ENCODE measurements at places on chromosomes 12 and 14.

- no peak for DNase-seq
Observed at GRCh38 chr14:50012644-50013043, 103.7 kb downstream of the VCPKMT start.

DNA sequence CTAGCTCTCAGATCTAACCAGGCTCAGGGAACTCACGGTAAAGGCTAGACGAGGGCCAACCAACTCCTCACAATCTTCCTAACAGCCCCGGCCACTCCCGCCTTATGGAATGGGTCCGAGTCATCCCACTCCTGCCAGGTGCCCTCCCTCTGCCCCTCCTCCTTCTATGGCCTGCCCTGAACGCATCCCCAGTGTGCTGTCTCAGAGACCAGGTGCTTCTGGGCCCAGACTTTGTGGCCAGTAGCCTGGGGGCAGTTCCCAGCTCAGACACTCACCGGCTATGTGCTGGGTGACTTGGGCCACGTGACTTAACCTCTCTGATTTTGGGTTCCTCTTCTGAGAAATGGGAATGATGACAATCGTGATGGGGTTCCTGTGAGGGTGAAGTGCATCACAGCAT is 22.5 kb downstream of the PAPLN start:
- no peak for DNase-seq

- no peak for DNase-seq
Observed at GRCh38 chr14:60786905-60787304, 52.3 kb downstream of the MNAT1 start.

DNA sequence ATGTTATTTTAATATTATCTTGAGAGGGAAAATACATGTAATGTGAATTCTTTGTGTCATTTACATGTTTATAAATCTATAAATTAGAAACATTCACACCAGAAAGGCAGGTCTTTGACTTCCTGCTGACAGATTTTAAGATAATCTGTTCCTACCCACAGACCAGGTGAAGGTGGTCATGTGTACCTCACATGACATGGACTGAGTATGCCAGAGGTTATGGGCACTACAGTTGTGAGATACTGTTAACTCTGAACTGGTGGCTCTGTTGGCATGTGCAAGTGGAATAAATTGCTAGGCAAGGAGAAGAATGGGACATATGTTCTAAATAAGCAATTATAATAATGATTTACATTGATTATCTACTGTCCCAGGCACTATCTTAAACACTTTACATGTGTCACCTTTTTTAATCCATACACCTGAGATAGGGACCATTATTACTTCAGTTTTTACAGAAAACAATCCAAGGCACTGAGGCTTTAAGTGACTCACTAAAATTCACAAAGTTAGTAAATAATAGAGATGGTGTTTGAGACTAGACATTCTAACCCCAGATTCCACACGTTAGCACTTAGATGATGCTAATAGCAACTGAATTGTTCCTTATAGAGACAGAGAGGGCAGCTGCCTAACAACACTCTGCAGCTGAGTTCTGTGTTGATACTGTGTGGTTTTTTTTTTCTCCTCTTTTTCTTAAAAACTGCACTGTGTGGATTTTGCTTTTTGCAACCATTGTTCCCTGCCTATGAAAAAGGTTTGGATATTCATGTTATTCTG is 23.8 kb downstream of the SLC16A7 start:
- no peak for DNase-seq

- no peak for DNase-seq
Observed at GRCh38 chr12:27652174-27652763, 44.0 kb upstream of the REP15 start.

- no peak for DNase-seq
Observed at GRCh38 chr14:67468378-67468730, 20.2 kb downstream of the TMEM229B start.

GRCh38 chr12:121337416-121337815 is 14.8 kb downstream of the ANAPC5 start:
- DNase-seq, result no peak

DNA sequence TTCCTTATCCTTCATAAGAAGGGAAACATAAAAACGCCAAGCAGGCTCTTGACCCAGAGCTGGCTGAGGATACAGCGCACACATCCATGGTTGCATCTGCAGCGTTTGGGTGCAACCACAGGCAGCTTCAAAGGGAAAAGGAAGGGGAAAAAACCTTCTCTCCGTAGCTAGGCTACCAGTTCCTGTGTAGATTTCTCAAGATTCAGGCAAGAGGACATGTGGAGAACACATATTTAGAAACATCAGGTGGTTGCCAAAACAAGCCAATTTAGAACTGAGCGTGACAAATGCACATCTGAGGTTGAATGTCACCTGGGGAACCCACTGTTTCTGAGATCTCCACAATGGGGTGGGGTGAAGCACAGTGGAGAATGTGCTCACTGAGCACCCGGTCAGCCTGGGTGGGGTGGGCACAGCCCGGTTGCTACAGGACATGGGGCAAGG is 78.3 kb upstream of the BDKRB2 start:
- DNase-seq, result no peak

DNA sequence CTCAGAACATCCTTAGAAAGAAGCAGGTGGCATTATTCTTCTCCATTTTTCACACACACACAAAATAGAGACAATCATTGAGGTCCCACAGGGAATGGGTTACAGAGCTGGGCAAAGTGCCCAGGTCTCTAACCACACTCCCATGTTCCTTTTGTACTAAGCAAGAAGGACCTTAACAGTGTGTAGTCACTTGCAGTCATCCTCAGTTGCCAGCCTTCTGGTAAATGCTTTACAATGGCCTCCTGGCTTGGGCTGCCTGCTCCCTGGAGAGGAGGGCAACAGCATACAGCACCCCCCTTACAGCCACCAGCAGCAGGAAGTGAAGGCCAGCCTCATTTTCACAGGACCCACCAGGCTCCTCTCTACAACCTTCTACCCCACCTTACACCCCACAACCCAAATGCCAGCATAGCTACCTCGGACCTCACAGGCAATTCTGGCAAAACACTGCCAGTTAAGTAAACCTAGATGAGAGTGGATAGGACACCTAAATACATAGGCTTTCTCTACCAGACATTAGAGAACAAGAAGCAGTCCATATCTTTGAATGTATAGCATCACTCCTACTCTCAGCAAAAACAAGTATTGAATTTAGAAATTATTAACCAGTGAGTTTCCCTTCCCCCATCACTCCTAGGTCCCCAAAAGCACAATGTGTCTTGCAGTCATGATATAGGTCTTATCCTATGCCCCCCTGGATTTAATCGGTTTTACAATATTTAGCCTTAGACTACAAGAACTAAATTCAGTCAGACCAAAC is 88.1 kb downstream of the PPP2R5E start:
- DNase-seq, result no peak

DNA sequence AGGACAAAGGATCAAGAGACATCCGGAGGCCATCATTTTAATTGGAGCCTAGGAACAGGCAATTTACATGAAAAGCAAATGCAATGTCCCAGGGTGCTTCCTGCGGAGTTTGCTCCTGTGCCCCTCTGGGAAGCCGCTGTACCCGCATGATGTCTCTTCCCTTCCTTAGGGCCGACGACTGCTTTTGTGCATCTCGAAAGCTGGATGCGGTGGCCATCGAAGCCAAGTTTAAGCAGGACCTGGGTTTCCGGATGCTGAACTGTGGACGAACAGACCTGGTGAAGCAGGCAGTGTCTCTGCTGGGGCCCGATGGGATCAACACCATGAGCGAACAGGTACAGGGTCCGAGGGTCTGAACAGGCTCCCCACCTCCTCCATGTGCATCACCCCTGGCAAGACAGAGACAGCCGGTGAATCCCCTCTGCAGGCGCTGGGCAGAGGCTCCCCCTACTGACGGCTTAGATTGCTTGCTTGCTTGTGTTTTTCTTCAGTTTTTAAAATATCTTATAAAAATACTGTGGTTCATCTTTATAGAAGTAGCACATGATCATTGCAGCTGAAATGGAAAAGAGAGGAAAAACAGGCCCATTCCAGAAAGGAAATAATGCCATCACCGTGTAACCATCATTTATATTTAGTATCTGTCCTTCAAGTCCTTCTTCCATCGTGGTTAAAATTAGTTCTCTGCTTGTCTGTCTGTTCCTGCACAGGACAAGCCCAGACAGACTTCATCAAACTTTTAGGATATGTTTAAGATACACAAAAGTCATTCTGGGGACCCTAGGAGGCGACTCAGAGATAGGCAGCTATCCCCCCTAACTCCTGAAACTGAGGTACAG is 75.4 kb upstream of the PWP1 start:
- no peak for DNase-seq

DNA sequence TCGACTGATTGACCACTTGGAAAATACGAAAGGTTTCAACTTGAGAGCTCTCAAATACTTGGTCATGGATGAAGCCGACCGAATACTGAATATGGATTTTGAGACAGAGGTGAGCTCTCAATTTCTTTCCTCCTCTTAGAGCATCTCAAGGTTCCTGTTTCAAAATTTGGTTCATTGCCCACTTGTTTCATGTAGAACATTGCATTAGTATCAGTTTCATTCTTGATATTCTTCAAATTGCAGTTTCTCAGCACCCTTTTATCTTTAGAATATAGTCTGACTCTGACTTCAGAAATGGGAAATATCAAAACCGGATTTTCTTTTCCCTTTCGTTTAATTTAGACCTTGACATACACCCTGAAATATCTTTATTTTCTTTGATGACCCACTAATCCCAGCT is 8.8 kb downstream of the DDX47 start:
- no peak for DNase-seq

DNA sequence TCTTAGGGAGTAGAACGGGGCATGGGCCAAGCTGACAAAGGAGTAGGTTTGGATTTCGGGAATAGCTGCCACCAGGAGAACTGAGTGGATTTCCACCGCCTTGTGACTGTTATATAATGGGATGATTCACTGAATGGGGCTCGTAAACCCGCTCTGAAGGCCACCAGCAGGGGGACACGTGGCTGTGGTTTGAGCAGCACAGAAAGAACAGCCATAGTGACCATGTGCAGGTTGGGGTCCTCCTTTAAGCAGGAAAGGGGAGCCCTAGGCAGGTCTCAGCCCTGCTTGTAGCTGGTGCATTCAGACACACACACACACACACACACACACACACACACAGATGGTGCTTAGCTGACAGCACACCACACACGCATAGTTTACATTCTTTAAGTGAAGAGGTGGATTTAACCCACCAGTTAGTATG is 8.6 kb upstream of the ASB2 start:
- DNase-seq, result no peak

DNA sequence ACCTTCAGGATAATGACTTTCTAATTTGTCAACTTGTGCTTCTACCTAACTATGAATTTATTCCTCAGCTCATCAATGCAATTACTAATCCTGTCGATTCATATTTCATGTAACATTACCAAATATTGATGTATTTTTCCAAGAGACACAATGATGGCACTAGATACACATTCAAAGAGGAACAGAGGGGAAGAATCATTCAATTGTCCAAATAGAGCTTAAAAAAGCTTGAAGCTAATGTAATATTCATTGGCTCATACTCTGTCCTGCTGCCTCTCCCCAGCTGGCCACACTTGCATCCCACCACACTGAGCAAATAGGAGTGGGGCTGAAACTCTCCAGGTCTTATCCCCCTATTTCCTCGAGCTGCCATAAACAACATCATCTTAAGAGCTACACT is 9.3 kb downstream of the TESPA1 start:
- no peak for DNase-seq

- DNase-seq, result no peak
Observed at GRCh38 chr12:55250944-55251343, 6.5 kb downstream of the OR6C74 start.

DNA sequence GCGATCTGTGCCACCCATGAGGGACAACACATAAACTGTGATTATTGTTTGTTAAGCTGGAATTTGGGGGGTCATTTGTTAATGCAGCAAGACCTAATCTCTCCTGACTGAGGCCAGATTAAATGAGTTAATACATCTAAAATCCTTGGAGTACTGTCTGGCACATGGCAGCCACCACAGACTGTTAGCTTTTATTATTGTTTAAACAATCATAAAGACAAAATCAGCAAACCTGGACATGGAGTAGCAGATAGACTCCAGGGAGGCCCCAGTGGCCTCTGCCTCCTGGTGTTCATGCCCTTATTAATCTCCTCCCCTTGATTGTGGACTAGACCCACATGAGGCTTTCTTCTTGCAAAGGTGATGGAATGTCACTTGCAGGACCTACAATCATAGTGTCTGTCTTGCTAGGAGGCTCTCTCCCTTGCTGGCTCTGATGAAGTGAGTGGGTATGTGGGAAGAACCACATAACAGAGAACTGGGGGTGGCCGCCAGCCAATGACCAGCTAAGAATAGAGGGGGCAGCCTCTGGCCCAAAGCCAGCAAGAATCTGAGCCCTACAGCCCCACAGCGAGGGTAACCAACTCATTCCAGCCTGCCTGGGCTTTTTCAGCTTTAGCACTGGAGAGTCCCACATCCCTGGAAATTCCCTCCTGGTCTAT is 142.0 kb downstream of the SCARB1 start:
- DNase-seq, result no peak

GRCh38 chr12:8052679-8053078 is 13.5 kb downstream of the C3AR1 start:
- DNase-seq, result no peak

DNA sequence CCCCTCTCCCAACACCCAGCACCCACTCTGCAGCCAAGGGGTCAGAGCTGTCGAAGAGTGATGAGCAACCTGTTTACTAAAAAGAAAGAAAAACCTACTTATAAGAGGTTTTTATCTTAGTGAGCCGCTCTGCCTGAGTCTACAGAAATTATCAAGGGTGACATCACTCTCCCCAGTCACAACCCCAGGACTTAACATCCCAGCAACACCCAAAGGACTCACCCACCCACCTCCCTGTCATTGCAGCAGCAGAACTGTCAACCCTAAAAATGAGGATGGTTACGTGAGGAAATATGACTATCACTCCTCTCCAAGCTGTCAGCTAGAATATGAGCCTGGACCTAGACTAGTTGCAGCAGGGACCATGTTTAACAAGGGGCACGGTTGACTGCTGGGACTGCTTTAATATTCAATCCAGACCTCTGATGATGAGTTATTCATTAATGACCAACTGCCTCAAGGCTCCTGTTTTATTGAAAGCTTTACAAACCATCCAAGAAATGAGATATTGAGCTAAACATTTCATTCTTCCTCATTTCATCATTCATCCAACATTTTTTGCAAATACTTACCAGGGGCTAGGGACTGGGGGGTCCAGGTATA is 53.9 kb upstream of the FICD start:
- no peak for DNase-seq

DNA sequence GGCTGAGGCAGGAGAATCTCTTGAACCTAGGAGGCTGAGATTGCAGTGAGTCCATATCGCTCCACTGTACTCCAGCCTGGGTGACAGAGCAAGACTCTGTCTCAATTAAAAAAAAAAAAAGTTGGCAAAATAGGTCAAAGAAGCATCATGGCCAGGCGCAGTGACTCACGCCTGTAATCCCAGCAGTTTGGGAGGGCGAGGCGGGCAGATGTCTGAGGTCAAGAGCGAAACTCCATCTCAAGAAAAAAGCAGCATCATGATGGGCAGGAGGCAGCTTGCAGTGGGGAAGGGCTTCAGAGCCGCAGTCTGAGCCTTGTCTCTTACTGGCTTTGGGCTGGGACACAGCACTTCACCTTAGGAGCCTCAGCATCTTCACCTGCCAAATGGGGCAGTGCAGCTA is 21.4 kb downstream of the TEAD4 start:
- no peak for DNase-seq
